Globus pallidus (tissue), 1 donor: ENCODE measurements at places on chromosomes 5 and 9.

DNA sequence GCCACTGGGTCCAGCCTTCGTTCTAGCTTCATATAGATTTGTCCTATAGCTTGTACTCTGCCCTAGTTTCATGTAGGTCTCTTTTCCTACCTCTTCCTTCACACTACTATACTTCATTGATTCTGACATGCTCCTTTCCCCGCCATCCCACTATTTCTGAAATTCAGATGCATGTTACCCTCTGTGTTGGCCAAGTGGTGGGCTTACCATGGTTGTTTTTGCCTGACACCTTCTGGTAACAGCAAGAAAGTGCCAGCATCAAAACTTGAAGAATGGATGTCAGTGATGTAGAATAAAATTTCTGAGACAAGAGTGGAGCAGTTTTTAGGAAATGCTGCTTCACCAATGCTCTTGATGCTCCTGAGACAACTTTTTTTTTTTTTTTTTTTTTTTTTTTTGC, 19.5 kb upstream of the SERINC5 start:
- peak; percentile 71 for DNase-seq

DNA sequence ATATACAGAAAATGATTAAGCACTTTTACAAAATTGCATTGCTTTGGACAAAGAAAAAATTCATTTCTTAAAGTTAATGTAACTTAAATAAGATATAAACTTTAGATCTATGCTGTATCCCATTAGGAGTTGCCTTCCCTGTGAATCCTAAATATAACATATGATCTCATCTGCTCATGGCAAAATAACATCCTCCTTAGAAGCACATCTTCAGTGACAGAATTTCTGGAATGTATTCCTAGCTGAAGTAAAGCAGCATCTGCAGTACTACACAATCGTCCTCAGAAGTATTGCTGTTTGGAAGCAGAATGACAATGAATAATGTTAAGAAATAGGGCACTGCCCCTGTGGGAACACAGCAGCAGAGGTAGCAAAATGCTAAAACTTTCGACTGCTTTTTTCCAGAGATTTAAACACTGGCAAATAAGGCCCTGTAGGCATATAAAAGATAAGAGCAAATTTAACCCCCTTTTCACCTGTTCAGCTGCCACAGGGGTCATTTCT, 571.0 kb downstream of the PTPRD start:
- no peak for DNase-seq

DNA sequence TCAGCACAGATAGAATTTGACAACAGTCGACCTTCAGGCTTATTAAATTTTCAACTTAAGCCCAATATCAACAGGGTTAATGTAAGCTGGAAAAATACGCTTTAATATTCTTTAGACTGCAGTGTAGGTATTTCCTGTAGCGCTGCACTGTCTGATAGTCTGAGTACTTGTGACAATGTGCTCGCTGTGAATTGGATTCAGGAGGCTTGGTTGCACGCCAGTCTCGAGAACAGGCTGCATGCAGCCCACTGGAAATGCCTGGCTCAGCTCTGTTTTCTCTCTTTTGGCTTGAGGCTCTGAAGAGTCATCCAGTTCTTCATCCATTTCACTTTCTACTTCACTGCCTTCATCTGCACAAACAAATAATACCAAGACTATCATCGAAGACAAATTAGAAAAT, 300.9 kb downstream of the RFX3 start:
- peak; percentile 40 for DNase-seq

DNA sequence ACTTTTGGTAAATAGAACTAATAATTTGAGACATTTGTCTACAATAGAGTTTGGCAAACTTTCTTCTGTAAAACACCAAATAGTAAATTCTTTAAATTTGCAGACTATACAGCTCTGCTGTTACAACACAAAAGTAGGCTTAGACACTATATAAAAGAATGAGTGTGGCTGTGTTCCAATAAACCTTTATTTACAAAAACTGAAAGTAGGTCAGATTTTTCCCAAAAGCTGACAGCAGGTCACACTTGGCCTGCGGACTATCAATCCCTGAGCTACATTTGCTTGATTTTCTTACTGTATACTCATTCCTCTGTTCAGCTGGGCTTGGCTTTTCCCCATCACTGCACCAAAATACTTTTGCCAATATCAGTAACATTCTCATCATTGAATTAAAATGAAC, 189.4 kb downstream of the COMMD10 start:
- DNase-seq: no peak

DNA sequence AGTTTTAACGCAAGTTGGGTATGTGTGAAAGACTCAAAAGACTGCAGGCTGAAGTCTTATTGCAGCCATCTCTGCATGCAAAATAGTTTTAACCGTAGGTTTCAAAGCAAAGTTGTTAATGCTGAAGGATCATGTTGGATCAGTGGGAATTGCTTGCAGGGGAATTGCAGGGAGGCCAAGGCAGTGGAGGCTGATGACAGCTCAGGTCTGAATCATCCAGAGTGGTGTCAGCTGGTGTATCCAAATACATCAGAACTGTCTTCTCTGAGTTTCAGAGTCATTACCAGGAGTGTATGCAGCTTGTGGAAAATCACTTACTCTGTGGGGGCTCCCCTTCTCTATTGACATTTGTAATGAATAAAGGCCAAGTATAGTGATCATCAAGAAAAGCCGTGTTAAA, 435.7 kb downstream of the SH3GL2 start:
- DNase-seq: no peak
